ENCODE measurements at places on chromosomes 2 and 18.
A peak's percentile ranks its signal among the peaks of the same experiment; 100 is the strongest.

GRCh38 chr18:70421471-70422390 is 132.9 kb downstream of the SOCS6 start:
- DNase-seq = peak; percentile 98

- DNase-seq = no peak
These were observed 55.7 kb upstream of the RASGRP3 start for GRCh38 chr2:33420726-33421125.

GRCh38 chr18:9653390-9653789 is 39.0 kb upstream of the PPP4R1 start:
- no peak for DNase-seq

DNA sequence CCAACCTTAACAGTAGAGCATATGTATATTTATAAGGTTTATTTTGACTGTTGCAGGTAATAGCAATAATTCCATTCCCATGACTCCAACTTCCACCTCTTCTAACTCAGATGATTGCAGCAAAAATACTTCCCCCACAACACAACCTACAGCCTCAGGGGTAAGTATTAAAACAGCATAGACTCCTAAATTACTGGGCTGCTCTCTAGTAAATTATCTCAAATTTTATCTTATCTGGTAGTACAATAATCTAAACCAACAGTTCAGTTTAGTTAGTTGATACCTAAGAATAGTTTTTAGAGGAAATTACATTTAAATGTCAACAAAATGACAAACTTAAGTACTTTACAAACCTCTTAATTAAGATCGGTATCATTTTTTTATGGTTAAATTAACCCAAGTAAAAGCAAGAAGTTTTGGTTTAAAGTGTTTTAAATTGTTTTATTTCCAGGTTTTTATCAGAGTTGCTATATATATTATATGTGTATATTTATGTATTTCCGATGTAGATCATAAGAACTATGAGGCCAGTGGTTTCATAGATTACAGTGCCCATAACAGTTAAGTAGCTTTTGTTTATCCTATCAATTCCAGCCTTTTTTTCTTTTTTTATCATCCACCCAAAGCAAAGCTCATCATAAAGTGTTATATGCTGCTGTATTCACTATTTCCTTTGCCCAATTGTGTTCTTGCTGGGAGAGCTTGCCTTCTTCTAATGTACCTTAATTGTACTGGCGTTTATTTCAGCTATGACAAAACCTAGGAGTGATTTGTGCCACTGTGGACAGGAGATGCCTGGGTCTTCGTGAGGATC is 13.7 kb downstream of the GATA6 start:
- DNase-seq = peak; percentile 53

DNA sequence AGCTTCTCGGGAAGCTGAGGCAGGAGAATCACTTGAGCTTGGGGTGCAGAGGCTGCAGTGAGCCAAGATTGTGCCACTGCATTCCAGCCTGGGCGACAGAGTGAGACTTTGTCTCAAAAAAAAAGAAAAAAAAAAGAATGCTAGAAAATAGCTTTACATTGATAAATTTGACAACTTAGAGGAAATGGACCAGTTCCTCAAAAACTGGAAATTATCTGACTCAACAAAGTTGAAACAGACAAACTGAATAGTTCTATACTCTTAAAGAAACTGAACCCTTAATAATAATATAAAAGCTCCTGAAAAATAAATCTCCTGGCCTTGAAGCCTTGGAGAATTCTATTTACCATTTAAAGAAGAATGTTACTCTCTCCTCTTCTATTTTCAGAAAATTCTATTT is 151.0 kb upstream of the BCL2L11 start:
- DNase-seq = no peak

DNA sequence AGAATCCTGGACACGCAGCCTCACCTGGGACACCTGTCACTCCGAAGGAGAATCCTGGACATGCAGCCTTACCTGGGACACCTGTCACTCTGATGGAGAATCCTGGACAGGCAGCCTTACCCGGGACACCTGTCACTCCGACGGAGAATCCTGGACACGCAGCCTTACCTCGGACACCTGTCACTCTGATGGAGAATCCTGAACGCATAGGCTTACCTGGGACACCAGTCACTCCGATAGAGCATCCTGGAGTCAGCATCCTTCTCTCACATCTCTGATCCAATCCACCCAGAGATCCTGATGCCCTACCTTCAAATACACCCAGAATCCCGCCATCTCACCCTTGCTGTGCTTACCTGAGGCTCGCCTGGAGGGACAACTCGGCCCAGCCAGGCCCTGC is 154.9 kb downstream of the NDUFA10 start:
- no peak for DNase-seq

GRCh38 chr18:67514465-67514864 is 2.1 kb downstream of the DSEL start:
- DNase-seq = no peak

- peak; percentile 63 for DNase-seq
These were observed 22.5 kb downstream of the MAP3K2 start for GRCh38 chr2:127365211-127365643.

GRCh38 chr18:34370704-34371395 is 146.1 kb upstream of the NOL4 start:
- no peak for DNase-seq

GRCh38 chr2:235937087-235937486 is 231.1 kb downstream of the GBX2 start:
- no peak for DNase-seq

GRCh38 chr2:28393114-28393836 is 617 bp downstream of the FOSL2 start:
- peak; percentile 61 for DNase-seq

GRCh38 chr2:20626392-20626697 is 24.6 kb downstream of the HS1BP3 start:
- DNase-seq = no peak

DNA sequence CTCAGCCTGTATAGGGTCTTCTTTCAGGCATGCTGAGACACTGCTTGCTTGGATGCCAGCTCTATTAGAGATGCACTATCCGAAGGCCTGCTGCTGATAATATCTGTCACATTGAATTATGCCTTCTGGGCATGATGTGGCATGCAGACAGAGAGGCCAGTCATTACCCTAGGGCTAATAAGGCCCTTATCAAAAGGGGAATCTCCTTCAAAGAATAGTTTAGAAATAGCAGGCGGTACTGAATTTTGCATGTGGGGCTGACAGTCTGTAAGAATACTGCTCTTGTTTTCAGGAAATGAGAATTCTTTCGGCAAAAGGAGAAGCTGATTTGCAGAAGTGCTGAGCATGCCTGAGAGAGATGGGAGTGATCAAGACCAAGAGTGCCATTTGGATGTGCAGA is 13.1 kb upstream of the LHCGR start:
- DNase-seq = no peak
